ENCODE measurements at places on chromosomes 3 and 15. TPM values are rescaled to one million over a fixed set of nuclear protein-coding genes. Genes with fewer than 3 reads are reported as not detected.

The ARIH1 gene
- 141 TPM for total RNA-seq

DNA sequence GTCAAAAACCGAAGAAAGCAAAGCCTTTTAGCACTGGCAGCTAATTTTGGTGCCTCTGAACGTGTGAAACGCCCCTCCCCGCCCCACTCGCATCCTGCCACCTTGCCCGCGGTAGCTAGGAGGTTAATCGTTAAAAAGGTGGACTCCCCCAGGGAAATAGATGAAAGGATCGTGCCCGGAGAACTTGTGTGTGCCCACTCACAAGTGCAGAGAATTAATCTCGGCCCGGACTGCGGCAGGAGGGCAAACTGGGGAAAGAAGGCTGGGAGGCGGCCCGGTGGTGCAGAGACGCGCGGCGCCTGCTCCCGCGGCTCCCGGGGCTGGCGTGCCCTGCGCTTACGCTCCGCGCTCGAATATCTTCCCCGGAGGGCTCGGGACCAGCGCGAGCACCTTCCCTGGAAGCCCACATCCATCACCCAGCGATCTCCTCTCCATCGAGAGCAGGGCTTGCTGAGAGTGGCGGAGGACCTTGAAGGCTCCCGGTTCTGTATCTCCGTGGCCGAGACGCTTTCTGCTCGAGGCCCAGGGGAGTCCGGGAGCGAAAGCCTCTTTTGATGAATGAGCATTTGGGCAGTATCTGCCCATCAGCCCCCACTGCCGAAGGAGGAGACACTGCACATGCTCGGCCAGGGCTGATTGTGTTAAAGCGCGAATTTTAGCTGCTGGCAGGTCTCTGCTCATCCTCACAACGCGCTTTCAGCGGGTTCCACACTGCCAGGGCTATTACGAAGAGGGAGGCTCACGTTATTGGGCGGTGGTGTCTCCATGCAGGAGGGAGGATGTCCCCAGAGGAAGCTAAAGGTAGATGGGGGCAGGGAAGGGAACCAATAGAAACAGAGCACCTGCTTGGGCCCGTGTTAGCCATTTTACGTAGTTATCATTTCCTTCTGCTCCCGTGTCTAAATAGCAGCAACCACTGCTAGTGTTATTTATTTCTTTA lies 1.3 kb upstream of the SPTSSB start:
- no peak for DNase-seq

DNA sequence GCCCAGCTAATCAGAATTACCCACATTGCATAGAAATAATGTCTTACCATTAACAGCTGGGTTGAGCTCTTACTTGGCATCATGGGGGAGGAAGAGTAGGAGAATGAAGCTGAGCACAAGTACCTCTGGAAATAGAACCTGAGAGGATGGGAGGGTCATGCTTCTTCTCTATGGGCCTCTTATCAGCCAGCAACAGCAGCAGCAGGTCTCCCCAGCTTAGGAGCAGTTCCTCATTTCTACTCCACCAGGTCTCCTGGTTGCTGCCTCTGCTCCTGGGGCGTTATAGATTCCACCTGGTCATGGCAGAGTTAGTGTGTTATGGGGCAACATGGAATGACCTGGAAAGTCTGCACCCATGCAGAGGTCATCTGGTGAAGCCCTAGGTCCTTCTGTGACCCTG lies 3.4 kb downstream of the FSD2 start:
- no peak for DNase-seq

- no peak for DNase-seq
Observed at GRCh38 chr3:100096866-100097265, 17.4 kb downstream of the FILIP1L start.

The TRANK1 gene
- total RNA-seq, result 2.3 TPM

DNA sequence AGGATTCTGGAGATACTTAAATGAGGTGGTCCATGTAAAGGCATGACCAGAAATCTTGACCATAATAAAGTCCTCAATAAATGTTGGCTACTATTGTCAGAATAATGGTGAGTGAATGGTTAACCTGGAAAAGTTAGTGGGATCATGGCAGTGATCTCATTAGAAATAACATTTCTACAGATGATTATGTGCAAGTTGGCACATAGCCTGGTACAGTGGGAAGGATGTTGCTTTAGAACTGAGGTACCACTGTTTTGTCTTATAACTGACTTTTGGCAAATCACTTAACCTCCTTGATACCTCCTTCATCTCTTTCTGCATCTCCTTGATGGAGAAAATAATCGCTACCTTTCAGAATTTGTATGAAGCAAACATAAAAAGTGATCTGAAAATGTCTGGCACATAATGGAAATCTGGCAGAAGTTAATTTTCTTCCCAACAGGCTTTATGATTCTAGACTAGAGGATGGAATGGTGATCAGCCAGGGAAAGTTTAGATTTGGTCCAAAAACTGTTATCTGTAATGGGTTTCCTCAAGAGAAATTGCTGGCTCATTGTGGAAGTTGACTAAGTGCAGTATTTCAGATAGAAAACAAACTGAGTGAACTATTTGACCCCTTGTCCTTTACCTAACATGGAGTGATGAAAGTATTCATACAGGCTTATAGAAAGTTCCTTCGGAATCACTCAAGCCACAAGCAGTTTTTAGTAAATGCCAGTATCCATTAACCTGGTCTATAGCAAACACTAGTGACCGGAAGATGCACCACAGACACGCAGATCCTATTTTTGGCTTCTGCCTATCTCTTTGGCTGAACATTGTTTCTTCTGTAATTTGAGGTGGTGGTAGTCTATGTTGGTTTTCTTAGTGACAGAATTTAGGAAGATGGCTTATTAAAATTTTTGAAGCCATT lies 449.6 kb upstream of the TGFBR2 start:
- no peak for DNase-seq

DNA sequence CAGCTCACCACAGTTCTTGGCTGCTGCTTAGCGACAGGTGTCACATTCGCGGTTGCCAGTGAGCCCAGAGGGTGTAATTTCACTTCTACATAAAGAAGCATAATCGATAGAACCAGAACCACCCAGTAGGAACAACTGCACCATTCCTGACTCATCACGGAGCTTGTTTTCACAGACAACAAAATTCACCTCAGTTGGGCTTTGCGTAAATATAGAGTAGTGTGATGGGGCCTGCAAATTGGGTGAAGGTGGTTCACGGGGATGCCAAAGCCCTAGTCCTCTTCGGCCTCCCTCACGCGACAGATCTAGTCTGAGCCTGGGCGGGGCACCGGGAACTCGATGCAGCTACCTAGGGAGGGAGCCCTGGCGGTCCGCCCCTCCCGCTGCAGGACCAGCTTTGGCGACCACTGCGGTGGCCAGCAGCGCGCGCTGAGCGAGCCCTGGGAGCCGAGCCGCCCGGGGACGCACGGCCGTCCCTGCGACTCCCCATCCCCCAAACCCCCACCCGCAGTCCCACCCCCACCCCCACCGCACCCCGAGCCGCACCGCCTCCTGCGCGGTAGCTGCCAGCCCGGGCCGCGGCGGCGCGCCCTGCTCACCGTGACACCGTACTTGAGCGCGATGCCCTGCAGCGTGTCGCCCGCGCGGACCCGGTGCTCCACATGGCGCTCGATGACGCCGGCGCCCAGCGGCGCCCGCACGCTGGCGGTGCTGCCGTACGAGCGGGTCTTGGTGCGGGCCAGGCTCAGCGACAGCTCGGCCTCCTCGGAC lies 519 bp downstream of the LYSMD2 start:
- DNase-seq, result peak; percentile 87

DNA sequence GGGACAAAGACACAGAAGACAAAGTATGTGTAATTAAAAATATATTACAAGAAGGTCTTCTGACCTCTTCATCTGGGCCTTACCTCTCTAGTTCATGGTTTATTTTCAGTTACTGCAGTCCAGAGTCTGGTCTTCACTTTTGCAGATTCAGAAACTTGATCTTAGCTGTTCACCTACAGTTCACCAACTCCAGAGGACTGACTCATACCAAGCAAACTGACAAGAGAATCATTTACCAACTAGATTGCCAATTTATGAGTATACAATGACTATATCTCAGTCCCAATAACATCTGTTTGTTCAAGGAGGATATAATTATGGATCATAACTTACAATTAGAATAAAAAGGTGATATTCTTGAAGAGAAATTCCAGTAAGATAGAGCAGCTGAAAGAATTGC lies 9.0 kb downstream of the P2RY1 start:
- no peak for DNase-seq

The CLDN16 gene
- total RNA-seq, result not detected

DNA sequence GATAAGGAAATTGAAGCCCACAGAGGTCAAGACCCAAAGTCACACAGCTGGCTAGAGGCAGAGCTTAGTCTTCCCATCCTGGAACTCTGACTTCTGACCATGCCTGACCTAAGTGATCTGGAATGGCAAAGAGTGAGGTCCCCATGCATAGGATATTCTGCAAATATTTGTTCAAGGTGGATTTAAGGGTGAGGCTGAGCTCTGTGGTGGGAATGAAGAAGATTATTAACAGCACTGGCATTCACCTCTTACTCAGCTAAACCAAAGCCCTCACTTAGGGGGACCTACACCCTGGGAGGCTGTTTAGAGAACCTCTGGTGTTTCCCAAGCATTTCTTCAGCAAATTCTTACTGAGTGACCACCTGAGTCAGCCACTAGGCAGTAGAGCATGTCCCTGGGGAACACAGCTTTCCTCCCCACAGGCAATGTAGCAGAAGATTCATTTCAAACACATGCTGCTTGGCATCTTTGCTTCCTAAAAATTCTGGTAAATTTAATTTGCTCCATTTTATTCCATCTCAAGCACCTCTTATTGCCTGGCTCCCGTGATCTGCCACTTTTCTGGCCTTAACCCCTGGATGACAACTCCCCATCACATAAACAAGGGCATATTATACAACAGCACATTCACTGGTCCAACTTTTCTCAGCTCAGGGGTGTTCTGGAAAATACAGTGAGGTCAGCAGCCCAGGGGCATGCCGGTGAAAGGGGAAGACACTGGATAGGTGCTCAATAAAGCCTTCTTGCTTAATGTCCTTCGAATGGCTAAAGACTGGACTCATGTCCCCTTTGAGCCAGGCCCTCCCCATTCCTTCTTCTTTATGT lies 176.0 kb downstream of the ABHD5 start:
- no peak for DNase-seq

The GRAMD1C gene
- total RNA-seq, result not detected

DNA sequence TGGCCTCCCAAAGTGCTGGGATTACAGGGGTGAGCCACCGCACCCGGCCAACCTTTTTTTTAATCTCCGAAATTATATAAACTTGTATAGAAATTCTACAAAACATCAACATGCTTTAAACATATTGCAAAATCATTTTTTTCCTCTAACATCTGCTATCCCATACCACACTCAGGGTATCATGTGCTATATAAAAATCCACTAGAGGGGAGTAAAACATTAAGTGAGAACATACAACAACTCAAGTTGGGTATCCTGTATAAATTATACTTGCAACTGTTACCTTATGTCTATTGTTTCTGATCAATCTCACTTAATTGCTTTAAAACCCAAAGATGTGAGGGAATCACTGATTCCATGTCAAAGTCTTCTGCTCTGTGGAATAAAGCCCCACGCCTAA lies 71.9 kb upstream of the FBN1 start:
- DNase-seq, result no peak

DNA sequence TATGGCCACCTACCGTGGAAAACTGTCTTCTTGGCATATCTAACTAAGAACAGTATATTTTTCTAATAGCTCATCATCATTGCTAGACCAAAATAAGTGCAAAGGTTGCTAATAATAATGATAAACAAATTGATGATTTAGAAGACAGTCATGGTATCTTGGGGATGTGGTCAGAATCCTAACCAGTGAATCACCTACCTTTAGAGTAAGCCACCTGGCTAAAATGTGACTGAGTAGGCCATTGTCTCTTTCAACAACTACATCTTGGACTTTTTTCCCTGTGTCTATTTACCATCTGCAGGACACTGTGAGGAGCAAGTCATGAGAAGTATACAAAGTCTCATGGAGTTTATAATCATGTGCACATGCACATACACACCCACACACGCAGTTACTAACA lies 273.5 kb upstream of the SEMA6D start:
- no peak for DNase-seq

- no peak for DNase-seq
Observed at GRCh38 chr15:69078638-69079037, 64.1 kb downstream of the NOX5 start.

DNA sequence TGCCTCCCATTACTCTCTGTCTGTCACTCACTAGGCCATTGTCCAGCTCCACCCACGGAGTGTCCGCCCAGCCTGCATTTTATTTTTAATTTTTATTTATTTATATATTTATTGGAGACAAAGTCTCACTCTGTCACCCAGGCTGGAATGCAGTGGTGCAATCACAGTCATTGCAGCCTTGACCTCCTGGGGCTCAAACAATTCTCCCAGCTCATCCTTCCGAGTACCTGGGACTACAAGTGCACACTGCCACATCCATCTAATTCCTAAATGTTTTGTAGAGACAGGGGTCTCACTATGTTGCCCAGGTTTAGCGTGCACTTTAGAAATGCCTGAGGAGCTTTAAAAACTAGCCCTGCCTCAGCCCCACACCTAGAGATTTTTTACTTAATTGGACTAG lies 141.5 kb downstream of the LIPC start:
- peak; percentile 29 for DNase-seq

DNA sequence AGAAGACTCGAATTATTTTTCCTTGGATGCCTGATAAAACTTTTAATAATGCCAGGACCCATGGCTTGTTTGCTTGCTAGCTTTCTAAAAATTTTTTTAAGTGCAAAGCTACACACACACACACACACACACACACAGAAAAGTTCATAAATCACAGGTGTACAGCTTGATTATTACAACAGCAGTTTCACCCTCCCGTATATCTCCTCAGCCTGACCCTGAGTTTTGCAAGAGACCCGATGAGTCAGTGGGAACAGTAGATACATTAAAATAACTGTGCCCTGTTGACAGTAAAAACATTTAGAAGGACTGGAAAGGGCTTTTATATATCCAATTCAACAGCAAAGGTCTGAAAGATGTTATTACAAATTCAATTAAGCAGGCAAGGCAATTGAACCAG lies 46.7 kb downstream of the EMC4 start:
- no peak for DNase-seq

The PLXNA1 gene
- total RNA-seq, result 24.0 TPM

DNA sequence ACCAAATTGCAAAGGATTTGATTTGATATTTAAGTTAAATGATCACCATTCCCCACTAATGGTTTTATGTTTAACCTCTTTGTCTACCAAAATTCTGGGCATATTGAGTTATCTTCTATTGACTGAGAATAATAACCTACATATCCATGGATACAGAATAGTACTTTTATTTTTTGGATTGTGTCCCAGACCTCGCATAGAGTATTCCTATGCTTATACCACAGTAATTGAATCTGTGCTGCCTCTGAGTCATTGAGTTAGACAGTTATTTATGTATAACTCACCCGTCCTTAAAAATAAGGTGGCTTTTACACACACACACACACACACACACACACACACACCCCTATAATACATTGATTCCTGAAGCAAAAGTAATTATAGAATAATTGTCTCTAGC lies 690.1 kb upstream of the BCHE start:
- DNase-seq, result no peak
